Foreskin keratinocyte (primary cell): ENCODE measurements at places on chromosomes 3 and 15. TPM values are rescaled to one million over a fixed set of nuclear protein-coding genes. Genes with fewer than 3 reads are reported as not detected.

The KCNH8 gene
- not detected in 2 replicates for total RNA-seq

The TMEM212 gene
- not detected in 2 replicates for total RNA-seq

The UQCC5 gene
- 13.0 and 19.3 TPM in 2 replicates for total RNA-seq

The CLSTN2 gene
- total RNA-seq = 0.14 and 0.27 TPM in 2 replicates

The SCAANT1 gene
- total RNA-seq = not detected in 2 replicates

The LDHAL6B gene
- total RNA-seq = not detected in 2 replicates

The ACKR4 gene
- total RNA-seq = 0.21 and 0.31 TPM in 2 replicates

The FRMD4B gene
- 61.3 and 66.8 TPM in 2 replicates for total RNA-seq

The ANKRD34C gene
- total RNA-seq = not detected in 2 replicates

The HRH1 gene
- total RNA-seq = 9.7 and 11.3 TPM in 2 replicates

The PRTG gene
- not detected in 2 replicates for total RNA-seq

The ENTPD3 gene
- 2.2 and 2.4 TPM in 2 replicates for total RNA-seq

The PODXL2 gene
- total RNA-seq = 2.5 and 3.4 TPM in 2 replicates

The VPS39 gene
- total RNA-seq = 26.5 and 31.9 TPM in 2 replicates

The AP3B2 gene
- 0.31 and 0.63 TPM in 2 replicates for total RNA-seq

The FHIT gene
- total RNA-seq = 3.6 and 3.7 TPM in 2 replicates

The SLC27A2 gene
- total RNA-seq = 0.07 and 0.11 TPM in 2 replicates

The PLSCR1 gene
- total RNA-seq = 147 and 160 TPM in 2 replicates

The PRKAR2A gene
- total RNA-seq = 44.3 and 50.7 TPM in 2 replicates

The PLA1A gene
- not detected in 2 replicates for total RNA-seq

The ST3GAL6 gene
- 1.4 and 2.1 TPM in 2 replicates for total RNA-seq

The ACP3 gene
- total RNA-seq = 0.21 and 0.78 TPM in 2 replicates

The ISLR gene
- not detected in 2 replicates for total RNA-seq

The GABRB3 gene
- total RNA-seq = 0.60 and 2.1 TPM in 2 replicates

The CCR5 gene
- total RNA-seq = not detected in 2 replicates

The SOX14 gene
- not detected in 2 replicates for total RNA-seq

The DTWD1 gene
- 15.3 and 16.6 TPM in 2 replicates for total RNA-seq

The CHRNA7 gene
- total RNA-seq = 0.48 and 0.53 TPM in 2 replicates

The MAP6D1 gene
- total RNA-seq = 1.3 and 1.5 TPM in 2 replicates

The PLSCR2 gene
- total RNA-seq = not detected in 2 replicates

The AADACL2 gene
- total RNA-seq = not detected in 2 replicates

The AVEN gene
- 20.2 and 21.4 TPM in 2 replicates for total RNA-seq

The MRAS gene
- 2.9 and 6.3 TPM in 2 replicates for total RNA-seq

The PLSCR4 gene
- total RNA-seq = 0.82 and 1.1 TPM in 2 replicates

The GOLGA8G gene
- total RNA-seq = not detected in 2 replicates

The FBXO40 gene
- total RNA-seq = not detected in 2 replicates

The SPESP1 gene
- 6.2 and 6.7 TPM in 2 replicates for total RNA-seq

The LRRC15 gene
- not detected in 2 replicates for total RNA-seq

The TMC3 gene
- not detected in 2 replicates for total RNA-seq

The THAP10 gene
- total RNA-seq = 3.1 and 3.7 TPM in 2 replicates

The GP9 gene
- not detected in 2 replicates for total RNA-seq

The SLC2A2 gene
- total RNA-seq = not detected in 2 replicates

The TEX55 gene
- not detected in 2 replicates for total RNA-seq

The CNTN4 gene
- not detected in 2 replicates for total RNA-seq

The ACTRT3 gene
- 3.5 and 4.4 TPM in 2 replicates for total RNA-seq

The MORF4L1 gene
- total RNA-seq = 186 and 197 TPM in 2 replicates

The SQOR gene
- 131 and 132 TPM in 2 replicates for total RNA-seq

The FAM3D gene
- not detected in 2 replicates for total RNA-seq

The ZNF501 gene
- total RNA-seq = 3.2 TPM in 2 replicates

The BSN gene
- total RNA-seq = 0.07 TPM in 2 replicates

The CEMIP gene
- total RNA-seq = 0.71 and 1.2 TPM in 2 replicates

The FAM107A gene
- total RNA-seq = not detected in 2 replicates

The LCMT2 gene
- 10.3 and 11.1 TPM in 2 replicates for total RNA-seq

The FEZF2 gene
- not detected in 2 replicates for total RNA-seq

The ALDH1L1 gene
- 0.68 and 1.7 TPM in 2 replicates for total RNA-seq

The SLC35G2 gene
- total RNA-seq = 1.8 and 2.2 TPM in 2 replicates

The MUSTN1 gene
- 0.65 and 1.2 TPM in 2 replicates for total RNA-seq
